Umbilical cord (tissue), 2 donors: ENCODE measurements at places on chromosomes 3 and 15. TPM values are rescaled to one million over a fixed set of nuclear protein-coding genes. Genes with fewer than 3 reads are reported as not detected.

DNA sequence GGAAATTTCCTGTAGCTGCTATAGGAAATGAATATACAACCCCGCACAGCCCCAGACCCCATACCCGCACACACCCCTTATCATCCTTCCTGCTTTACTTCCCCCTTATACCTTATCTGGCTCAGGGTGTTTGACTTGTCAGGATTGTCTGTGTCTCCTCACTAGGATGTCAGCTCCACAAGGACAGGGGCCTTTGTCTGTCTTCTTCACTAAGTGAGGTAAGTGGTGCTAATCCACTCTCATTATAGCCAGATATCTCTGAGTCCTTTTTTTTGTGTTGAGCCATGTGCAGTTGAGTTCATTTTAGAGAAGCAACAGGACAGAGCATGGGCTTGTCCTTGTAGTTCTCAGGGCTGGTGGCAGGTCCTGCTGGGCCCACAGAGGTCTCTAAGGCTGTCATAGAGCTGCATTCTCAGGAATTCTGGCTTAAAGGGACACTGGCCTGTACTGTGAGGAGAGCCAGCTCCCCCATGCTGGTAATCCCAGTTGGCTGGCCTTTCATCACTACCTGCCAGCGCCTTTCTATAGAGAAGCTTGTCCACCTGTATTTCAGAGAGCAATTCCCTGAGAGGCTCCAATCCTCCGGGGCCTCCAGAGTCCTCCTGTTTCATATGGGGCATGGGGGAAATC lies 9.0 kb downstream of the KY start:
- DNase-seq: no peak

DNA sequence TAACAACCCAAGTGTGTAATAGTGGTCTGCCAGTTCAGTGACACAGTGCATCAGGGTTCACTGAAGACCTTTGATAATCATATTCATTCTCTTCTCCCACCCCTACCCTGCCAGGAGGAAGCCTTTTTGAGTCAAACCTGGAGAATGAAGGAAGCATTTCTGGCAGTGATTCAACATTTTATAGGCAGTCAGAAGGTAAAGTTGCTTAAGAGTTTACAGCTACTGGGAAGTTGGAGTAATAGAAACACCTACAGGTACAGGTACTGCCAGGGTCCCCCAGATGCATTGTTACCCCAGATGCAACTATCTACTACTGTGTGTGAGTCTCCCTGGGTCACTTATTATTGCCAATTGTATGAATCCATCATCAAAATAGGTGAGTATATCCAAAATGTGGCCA lies 146.9 kb upstream of the EIF1B start:
- no peak for DNase-seq

DNA sequence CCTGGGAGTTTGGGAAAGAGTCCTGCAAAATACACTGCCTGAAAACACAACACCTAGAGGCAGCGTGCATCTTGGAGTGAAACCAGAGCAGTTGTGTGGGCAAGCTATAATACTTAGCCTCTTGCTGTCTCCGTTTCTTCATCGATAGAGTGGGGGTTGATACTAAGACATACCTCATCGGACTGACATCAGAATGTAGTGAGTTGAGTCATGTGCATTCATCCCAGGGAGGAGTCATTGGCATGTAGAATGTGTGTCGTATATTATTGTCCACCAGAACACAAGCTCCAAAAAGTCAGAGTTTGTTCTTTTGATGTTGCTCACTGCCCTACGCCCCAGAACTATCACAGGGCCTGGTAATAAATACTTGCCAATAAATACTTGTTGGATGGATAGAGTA lies 4.3 kb downstream of the SNTN start:
- DNase-seq: no peak

DNA sequence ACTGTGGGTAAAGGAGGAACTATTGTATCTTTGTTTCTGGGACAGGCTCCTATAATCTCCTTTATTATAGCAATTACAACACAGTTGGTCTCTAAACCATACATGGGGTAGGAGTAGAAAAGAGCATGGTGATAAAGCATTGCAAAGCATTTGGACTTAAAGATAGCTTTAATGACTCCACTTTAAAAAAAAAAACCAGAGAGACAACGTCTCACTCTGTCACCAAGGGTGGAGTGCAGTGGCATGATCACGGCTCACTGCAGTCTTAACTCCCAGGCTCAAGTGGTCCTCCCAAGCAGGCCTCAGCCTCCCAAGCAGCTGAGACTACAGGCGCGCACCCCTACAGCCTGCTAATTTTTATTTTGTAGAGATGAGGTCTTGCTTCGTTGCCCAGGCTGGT lies 68.2 kb downstream of the DENND4A start:
- no peak for DNase-seq

GRCh38 chr3:98565237-98565643 lies 28.2 kb downstream of the CPOX start:
- no peak for DNase-seq

DNA sequence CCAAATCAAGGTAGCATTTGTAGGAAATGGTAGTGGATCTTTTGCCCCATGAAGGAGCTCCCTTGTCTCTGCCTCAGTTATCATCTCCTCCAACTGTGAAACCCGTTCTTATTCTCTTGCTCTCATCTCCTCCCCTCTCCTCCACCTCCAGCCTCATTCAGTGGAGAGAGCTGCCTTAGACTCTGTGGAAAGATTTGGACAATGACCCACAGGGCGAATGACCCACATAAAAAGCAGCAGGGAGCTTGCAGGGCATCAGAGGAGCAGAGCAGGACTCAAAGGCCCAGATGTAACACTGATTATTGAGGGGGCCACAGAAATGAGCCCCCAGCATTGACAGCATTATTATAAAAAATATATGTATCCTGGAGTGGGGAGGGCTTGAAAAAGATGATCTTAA lies 641.1 kb upstream of the CFAP20DC start:
- DNase-seq: no peak

GRCh38 chr15:66085128-66085527 lies 168.4 kb downstream of the MEGF11 start:
- no peak for DNase-seq

DNA sequence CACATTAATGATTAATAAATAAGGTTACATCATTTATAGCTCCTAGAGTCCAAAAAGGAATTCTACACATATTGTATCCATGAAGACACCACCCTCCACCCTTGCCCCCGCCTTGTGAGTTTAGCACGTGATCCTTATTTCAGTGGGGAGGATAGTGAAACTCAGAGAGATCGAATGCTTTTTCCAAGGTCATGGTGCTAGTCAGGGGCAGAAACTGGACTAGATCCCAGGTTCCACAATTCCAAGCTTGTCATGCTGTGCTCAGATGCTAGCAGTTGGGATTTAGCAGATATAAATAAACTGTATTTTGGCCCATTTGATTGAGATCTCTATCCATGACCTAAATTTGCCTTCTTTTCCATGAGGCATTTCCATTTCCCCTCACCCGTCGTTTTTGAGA lies 227.4 kb upstream of the THRB start:
- DNase-seq: no peak

GRCh38 chr15:100256970-100257650 lies 84.7 kb downstream of the ADAMTS17 start:
- DNase-seq: no peak

- peak; percentile 52 for DNase-seq
These were observed 625.7 kb upstream of the LMCD1 start for GRCh38 chr3:7875925-7876324.

DNA sequence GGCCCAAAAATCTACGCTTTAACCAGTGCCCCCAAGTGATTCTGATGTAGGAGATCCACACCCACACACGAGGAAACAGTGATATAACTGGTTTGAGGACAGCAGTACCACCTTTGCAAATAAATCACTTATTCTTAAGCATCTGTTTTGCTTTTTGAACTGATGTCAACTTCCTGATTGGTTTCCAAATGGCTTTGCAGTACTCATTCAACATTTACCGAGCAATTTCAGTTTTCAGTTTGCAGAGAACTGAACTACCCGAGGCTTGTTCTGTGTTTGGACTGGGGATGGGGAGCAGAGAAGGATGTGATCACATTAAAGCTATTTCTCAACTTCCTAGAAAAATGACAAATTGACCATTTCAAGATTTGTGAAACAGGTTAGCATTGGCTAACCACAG lies 1.1 kb upstream of the GYG1 start:
- DNase-seq: no peak

DNA sequence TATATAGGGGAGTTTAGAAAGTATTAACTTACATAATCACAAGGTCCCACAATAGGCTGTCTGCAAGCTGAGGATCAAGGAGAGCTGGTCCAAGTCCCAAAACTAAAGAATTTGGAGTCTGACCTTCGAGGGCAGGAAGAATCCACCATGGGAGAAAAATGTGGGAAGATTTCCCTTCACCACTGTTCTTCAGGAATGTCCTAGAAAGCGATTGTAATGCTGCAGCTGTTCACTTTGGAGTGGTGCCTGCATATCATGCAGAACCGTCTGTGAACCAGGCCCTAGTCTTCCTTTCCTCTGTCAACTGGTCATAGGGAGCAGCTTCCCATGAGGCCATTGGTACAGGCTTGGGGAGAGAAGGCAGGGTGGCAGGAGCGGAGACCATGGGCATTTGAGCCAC lies 497.9 kb upstream of the ARPP21 start:
- no peak for DNase-seq

DNA sequence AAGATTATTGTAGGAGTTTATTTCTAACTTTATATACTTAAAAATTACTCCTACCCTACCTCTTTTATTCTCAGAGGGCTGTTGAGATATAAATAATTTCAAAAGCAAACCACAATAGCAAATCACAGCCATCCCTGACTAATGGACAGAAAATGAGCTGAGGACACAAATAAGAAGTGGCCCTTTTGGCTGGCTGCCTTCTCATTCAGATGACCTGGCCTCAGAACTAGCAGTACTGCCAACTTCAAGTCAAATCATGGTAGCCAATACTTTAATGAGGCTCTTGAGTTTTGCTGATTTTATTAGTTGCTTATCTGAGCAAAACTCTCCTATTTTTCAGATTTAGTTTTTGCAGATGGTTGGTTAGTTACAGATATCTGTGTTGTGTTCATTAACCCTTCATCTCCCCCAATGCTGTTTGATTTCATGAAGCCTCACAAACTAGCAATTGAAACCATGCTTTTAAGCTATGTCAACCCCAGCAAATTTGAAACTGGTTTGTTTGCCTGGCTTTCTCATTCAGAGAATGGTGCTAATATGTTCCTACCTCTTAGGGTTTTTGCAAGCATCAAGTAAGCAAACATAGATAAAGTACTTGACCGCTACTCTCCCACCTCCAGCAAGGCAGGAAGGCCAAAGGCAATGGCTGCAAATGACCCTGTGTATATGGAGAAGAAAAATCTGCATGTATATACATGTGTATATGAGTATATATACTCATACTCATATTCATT lies 73.4 kb upstream of the HACD2 start:
- DNase-seq: no peak

DNA sequence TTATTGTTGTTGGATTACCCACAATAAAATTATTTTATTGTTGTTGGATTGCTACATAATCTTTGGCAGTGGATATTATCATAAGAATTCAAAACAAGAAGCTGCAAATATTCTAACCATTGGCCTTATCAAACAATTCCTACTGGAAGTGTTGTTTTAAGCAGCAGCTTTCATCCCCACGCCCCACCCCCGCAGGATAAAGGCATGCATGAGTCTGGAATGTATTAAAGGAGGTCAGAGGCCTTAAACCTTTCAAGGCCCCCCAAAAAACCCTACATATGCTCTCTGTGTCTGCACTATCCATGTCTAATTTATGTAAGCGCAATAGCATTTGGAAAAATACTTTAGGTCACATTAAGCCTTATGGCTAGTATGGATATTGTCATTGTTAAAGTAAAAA lies 23.1 kb downstream of the P3H2 start:
- DNase-seq: no peak

DNA sequence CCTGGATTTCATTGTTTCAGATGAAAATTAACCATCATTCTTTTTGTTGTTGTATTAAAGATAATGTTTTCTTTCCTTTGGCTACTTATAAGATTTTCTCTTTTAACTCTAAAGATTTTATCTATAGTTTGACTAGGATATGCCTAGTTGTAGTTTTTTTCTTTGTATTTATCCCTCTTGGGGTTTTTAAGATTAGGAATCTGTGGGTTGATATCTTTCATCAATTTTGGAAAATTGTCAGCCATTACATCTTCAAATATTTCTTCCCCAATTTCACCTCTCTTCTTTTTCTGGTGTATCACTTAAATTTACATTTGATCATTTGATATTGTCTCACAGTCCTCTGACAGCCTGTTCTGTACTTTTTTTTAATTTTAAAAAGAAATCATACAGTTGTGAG lies 32.5 kb upstream of the LIMD1 start:
- no peak for DNase-seq

DNA sequence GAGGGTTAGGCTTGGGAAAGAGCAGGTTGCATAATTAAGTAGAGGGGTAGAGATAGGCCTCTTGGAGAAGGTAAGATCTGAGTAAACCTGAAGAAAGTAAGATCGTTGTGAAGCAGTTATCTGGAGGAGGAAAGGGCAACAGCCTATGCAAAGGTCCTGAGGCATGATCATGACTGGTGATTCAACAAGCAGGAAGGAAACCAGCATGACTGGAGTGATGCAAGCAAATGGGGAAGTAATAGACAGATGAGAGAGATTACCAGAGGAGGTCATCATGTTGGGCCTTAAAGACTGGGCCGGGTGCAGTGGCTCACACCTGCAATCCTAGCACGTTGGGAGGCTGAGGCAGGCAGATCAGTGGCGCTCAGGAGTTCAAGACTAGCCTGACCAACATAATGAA lies 360.2 kb downstream of the EPHB1 start:
- no peak for DNase-seq

DNA sequence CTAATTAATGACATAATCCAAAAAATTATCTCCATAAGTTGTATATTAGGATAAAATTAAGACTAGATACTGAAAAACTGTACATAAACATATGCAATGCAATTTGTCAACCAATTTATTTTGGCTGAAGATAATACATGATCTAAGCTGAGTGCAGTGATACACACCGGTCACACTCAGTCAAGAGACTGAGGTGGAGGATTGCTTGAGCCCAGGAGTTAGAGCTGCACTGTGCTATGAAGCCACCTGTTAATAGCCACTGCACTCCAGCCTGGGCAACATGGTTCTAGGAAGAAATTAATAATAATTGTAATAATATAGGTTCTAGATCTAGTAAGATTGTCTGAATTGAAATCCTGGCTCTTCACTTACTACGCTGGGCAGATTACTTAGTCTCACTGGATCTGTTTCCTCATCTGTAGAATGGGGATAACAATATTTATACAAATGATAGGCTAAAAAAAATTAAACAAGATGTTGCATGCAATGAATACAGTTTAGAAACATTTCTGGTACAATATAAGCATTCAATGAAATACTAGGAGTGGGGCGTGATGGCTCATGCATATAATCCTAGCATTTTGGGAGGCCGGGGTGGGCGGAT lies 15.8 kb downstream of the SLC4A7 start:
- no peak for DNase-seq

GRCh38 chr15:85588677-85589076 lies 206.0 kb downstream of the KLHL25 start:
- peak; percentile 82 for DNase-seq

ANKRD34C gene
- 0.72 TPM for total RNA-seq

PPARG gene
- 2.9 TPM for total RNA-seq

ARHGEF26 gene
- total RNA-seq: 26.5 TPM

TATDN2 gene
- 12.5 TPM for total RNA-seq

SHC4 gene
- total RNA-seq: 4.8 TPM

POPDC2 gene
- 9.4 TPM for total RNA-seq
